ENCODE measurements at places on chromosomes 16 and 17. TPM values are rescaled to one million over a fixed set of nuclear protein-coding genes. Genes with fewer than 3 reads are reported as not detected.
A peak's percentile ranks its signal among the peaks of the same experiment; 100 is the strongest.

DNA sequence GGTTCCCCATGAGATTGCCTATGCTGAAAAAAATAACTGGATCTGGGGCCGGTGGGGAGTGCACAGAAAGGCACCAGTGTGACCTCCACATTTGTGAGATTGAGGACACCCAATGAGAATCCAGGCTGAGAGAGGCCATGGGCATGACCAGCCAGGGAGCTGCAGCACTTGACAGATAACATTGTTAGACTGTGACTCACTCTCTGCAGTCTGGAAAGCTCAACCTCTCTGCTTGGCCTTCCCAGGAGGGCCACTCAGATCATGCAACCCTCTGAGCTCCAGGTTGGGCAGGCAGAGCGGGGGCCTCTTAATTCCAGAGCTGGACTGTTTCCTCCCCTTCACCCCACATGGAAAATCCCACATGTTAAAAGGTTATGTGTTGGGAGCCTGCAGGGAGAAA, 30.1 kb downstream of the FZD2 start:
- H3K4me1 ChIP-seq = no peaks in the 10 kb centered on the region
- H3K27ac ChIP-seq = no peak overlapping the region
- no peak for DNase-seq
- H3K27me3 ChIP-seq = peaks cover 2% of the 10 kb centered on the region
- no peaks in the 10 kb centered on the region for H3K36me3 ChIP-seq
- H3K4me3 ChIP-seq = no peak overlapping the region

The PLA2G10 gene
- not detected for total RNA-seq

The SLC47A1 gene
- not detected for total RNA-seq

The ATP2C2 gene
- total RNA-seq = not detected

- H3K36me3 ChIP-seq = no peaks in the 10 kb centered on the region
- no peaks in the 10 kb centered on the region for H3K27me3 ChIP-seq
- no peak overlapping the region for H3K4me3 ChIP-seq
- H3K4me1 ChIP-seq = no peaks in the 10 kb centered on the region
These were observed 1.4 kb upstream of the STH start for GRCh38 chr17:45997624-45998023.

The CDRT15 gene
- total RNA-seq = not detected

GRCh38 chr17:13598353-13599167, 3.2 kb downstream of the HS3ST3A1 start:
- H3K36me3 ChIP-seq = no peaks in the 10 kb centered on the region
- H3K27ac ChIP-seq = no peak overlapping the region

The ETV4 gene
- total RNA-seq = 5.4 TPM

DNA sequence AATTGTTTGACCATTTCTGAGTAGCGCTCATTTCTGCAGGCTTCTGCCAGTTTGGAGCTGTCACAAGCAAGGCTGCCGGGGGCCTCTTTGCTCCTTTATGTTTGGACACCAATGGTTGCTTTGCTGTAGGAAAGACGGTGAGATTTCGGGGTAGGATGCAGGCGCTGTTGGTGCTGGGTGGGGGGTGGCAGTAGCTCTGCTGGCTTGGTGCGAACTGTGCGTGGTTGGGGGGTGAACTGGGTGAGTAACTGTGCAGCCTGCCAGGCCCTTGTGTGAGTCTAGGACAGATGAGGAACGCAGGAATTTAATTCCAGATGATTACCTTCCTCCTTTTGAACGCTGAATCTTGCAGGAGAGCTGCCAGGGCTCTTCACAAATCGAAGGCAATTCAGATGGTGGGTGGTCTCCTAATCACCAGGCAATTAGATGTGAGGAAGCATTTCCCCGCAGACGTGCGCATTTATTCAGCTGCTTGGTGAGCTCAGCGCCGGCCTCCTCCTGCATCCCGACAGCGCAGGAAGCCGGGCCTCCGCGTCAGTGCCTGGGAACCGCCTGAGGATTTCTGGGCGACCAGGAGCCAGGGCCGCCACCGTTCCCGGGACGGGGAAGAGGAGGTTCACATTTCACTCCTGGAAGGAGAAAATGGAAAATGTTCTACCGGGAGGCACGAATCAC, 154.4 kb downstream of the FOXL1 start:
- no peaks in the 10 kb centered on the region for H3K4me1 ChIP-seq
- no peak overlapping the region for H3K27ac ChIP-seq
- H3K27me3 ChIP-seq = peaks cover 30% of the 10 kb centered on the region

- no peaks in the 10 kb centered on the region for H3K27me3 ChIP-seq
- H3K4me1 ChIP-seq = no peaks in the 10 kb centered on the region
- no peak overlapping the region for H3K4me3 ChIP-seq
- no peak overlapping the region for H3K27ac ChIP-seq
- peaks cover 55% of the 10 kb centered on the region for H3K36me3 ChIP-seq
These were observed 23.5 kb downstream of the MYO19 start for GRCh38 chr17:36511216-36511615.

GRCh38 chr16:89574681-89575246, 794 bp upstream of the CPNE7 start:
- H3K4me1 ChIP-seq = peaks cover 8% of the 10 kb centered on the region
- H3K4me3 ChIP-seq = peak overlapping the region; percentile 47
- peaks cover 10% of the 10 kb centered on the region for H3K27me3 ChIP-seq
- no peak overlapping the region for H3K27ac ChIP-seq

DNA sequence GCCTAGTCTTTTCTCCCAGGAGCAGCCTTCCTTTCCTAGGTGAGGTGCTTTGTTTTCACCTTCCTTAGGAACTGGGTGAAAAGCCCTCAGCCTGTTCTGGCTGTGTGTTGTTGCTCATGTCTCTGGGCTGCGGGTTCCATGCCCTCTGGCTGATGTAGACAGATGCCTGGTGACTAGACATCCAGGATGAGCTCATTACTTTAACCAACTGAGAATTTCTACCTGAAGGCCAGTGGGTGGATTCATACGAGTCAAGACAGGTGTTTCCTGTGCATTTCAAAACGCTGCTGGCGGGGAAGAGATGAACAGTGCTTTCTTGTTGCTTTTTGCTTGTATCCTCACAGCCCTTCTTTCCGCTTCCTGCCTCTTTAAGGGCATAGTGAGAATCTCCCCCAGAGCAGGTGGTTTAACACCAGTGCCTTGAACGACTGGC, 22.3 kb downstream of the SAP30BP start:
- peak overlapping the region; percentile 18 for H3K4me3 ChIP-seq
- peaks cover 42% of the 10 kb centered on the region for H3K36me3 ChIP-seq
- DNase-seq = peak; percentile 80
- H3K27me3 ChIP-seq = no peaks in the 10 kb centered on the region
- peaks cover 63% of the 10 kb centered on the region for H3K4me1 ChIP-seq

The PPP1R27 gene
- total RNA-seq = not detected

DNA sequence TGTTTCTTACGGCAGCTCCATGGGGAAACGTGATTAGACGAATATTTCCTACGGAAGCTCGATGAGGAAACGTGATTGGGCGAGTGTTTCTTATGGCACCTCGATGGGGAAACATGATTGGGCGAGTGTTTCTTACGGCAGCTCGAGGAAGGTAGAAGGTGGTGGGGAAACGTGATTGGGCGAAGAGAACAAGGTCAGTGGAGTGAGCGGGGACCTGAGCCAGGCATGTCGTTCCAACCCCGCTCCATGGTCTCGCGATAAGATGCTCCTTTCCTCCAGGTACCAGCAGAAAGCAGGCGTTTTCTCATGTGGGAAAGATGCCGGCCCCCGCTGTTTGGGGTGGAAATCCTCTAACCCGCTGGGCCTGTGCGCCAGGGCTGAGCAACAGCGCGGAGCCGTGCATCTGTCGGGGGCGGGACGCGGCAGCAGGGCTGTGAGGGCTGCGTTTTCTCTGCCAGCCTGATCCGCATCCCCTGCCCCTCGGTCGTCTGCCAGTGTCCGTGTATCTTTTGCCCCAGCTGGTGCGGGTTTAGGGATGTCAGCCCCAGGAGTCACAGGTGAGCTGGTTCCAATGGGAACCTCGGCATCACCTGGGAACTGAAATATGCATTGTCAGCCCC, 25.6 kb upstream of the DOC2B start:
- DNase-seq = no peak
- no peak overlapping the region for H3K4me3 ChIP-seq
- no peak overlapping the region for H3K27ac ChIP-seq
- no peaks in the 10 kb centered on the region for H3K4me1 ChIP-seq

DNA sequence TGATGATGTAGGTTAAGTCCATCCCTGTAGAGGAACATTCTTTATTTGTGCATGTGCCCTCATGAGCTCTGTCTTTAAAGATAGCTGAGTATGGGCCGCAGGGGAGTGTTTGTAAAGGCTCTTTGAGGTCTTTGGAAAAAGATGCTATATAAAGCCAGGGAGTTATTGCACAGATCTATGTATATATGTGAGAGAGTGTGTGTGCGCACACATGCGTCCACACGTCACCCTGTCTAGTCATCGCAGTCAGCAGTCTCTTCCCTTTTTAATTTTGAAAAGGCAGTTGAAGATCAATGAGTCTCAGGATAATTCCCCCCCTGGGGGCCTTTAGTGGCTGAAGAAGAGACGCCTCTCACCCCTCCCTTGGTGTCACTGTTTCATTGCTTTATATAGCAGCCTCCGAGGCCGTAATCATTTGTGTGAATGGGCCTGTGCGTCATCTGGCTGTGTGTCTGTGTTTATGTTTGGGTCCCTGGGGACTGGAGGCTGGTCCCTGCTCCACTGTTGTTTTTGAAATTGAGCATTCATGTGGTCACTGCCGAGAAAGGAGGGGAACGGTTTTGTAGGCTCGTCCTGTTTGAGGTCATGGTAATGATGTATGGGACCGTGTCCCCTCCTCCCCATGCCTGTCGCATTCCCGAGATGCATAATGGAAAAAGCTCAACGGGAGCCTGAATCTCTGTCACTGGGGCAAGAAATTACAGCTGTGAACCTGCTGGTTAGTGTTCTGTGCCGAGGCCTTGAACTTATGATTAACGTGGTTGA, 143.9 kb downstream of the SNX29 start:
- no peak for DNase-seq
- H3K4me3 ChIP-seq = no peak overlapping the region
- peaks cover 6% of the 10 kb centered on the region for H3K36me3 ChIP-seq
- H3K4me1 ChIP-seq = peaks cover 13% of the 10 kb centered on the region

DNA sequence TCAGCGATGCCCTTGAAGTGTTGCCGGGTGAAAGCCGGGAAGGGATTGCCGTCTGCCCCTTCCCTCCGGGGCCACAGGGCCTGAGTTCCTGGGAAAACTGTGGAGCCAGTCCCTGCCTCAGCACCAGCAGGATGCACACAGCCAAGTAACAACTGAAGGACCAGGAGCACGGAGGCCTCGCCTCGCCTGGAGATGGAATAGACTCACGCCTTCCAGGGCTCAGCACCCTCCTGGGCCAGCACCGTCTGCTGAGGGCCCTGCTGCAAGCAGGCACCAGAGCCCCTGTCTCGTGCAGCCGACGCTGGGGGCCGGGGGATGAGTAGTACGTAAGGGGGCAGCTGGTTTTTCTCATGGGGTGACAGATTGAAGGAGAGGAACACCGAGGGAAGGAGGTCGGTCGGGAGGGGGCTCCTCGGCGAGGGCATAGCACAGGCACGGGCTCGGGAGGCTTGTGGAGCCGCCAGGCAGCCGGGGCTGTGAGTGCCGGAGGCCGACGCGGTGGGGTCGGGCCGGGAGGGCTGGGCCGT, 6.4 kb downstream of the CBFA2T3 start:
- H3K27ac ChIP-seq = no peak overlapping the region
- peaks cover 15% of the 10 kb centered on the region for H3K4me1 ChIP-seq
- H3K27me3 ChIP-seq = peaks cover 18% of the 10 kb centered on the region
- no peak for DNase-seq
- H3K4me3 ChIP-seq = no peak overlapping the region
